CD4-positive, alpha-beta T cell treated with Interferon gamma for 1 hour (primary cell): ENCODE measurements at places on chromosomes 7 and 10.
A peak's percentile ranks its signal among the peaks of the same experiment; 100 is the strongest.

DNA sequence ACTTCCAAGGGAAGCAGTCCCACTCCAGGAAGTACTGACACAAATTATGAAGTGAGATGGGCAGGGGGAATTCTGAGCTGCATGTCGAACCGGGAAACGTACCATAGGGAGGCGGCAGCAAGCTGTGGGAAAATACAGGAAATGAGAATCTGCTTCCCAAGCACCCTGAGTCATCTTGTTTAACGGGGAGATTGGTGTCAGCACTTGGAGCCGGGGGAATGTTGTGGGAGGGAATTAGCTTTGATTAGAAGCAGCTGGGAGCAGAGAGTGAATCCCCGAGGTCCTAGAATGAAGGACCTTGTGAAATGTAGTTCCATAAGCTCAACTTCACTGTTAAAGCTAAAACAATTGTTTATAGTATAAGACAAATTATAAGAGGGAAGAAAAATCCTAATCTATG lies 141.4 kb upstream of the PRKCQ start:
- DNase-seq = no peak

GRCh38 chr10:31315453-31315852 lies 3.6 kb upstream of the ZEB1 start:
- DNase-seq = no peak

DNA sequence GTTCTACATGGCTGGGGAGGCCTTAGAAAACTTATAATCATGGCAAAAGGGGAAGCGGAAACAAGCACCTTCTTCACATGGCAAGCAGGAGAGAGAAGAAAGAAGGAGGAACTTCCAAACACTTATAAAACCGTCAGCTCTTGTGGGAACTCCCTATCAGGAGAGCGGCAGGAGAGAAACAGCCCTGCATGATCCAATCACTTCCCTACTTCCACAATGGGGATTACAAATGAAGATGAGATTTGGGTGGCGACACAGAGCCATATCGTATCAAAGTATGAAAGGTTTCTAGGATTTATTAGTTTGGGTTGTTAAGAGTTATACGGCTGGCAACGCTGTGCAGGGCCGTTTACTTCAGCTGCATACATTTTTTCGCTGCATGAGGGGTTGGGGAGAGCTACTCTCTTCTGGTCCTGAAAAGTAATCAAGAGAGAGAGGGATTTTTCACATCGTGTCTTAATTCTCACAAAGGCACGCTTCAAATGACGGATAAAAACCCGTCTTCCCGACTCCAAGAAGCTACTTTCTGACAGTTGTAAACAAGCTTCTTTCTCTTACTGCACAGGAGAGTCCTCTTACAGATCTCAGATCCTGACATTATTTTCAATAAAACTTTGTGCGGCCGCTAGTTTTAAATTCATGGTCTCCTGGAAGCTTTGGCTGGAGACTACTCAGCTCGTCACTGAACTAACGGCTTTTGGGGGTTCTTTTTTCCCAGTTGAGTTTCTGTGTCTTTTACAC lies 751 bp upstream of the GTPBP10 start:
- no peak for DNase-seq

DNA sequence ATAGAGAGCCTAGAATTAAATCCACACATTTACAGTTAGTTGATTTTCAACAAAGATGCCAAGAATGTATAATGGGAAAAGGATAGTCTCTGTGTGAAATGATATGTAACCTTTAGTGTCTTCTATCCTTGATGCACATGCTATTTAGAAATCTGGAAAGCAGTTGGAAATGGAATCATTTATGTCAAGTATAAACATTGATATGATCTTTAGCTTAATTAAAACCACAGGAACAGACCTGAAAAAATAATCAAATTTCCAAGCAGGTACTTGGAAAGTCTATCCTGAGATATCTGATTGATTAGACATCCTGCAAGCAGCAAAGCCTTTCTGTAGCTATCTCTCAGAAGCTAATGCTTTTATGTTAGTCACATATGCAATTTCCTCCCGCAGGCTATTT lies 24.4 kb upstream of the SRI start:
- DNase-seq = no peak

GRCh38 chr7:34655384-34655783 lies 2.6 kb upstream of the NPSR1 start:
- DNase-seq = no peak

GRCh38 chr10:75195035-75195763 lies 15.4 kb upstream of the VDAC2 start:
- DNase-seq = no peak

DNA sequence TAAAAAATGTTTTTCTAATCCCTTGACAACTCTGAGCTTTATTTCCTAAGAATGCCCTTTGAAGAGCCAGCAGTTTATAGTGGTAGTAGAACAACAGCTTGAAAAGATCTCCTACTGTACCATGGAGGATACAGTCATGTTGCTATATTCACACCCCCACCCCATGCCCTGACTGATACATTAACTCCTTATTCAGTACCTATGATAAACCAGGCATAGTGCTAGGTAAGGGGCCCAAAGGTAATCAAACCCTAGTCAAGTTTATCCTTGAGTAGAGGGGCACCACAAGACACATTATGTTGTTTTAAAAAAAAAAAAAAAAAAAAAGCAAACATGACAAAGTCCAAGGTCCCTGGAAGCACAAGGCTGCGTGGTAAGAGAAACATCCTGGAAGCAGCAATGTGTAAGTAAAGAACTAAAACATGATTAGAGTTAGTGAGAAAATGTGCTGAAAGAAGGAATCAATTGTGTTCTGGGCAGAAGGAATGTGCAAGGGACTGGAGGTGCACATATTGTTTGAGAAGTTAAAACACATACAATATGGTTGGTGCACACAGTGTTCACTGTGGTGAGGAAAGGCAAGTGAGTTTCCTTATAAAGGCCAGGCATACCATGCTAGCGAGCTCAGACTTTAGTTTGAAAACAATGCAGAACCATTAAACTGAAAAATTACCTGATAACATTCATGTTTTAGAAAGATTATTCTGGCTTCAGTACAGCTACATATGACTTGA lies 51.2 kb downstream of the PDE1C start:
- DNase-seq = no peak

DNA sequence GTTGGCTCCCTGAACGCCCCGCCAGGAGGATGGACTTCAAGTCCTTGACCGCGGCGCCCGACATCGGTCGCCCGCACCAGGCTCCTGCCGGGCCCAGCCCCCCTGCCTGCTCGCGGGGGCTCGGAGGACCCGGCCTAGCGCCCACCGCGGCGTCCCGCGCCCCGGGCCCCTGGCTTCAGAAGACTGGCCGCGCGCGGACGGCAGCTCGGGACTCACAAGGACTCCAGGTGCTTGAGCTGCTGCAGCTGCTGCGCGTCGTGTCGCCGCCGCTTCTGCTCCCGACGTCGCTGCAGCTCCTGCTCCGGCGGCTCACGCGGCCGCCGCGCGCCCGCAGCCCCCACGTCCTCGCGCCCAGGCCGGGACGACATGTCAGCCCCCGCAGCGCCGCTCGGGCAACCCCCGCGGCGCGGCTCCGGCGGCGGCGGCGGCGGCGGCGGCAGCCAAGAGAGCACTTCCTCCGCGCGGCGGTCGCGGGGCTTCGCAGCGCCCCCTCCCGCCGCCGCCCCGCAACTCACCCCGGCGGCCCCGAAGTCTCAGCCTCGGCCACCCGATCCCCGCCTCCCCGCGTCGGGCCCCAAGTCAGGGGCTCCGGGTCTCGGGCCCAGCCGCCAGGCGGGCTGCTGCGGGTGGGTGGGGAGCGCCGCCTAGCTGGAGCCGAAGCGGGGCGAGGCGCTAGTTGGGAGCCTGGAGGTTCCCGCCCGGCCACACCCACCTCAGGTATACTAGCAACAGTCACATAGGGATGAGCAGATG lies at the start of gene RP9:
Gene RP9 (minus strand): TSS at position 400 of the 753 bp plus-strand sequence. CDS start 32 bp downstream, at position 368.
- DNase-seq = peak; percentile 78

- DNase-seq = no peak
Observed at GRCh38 chr10:82529062-82529461, 654.1 kb downstream of the NRG3 start.

DNA sequence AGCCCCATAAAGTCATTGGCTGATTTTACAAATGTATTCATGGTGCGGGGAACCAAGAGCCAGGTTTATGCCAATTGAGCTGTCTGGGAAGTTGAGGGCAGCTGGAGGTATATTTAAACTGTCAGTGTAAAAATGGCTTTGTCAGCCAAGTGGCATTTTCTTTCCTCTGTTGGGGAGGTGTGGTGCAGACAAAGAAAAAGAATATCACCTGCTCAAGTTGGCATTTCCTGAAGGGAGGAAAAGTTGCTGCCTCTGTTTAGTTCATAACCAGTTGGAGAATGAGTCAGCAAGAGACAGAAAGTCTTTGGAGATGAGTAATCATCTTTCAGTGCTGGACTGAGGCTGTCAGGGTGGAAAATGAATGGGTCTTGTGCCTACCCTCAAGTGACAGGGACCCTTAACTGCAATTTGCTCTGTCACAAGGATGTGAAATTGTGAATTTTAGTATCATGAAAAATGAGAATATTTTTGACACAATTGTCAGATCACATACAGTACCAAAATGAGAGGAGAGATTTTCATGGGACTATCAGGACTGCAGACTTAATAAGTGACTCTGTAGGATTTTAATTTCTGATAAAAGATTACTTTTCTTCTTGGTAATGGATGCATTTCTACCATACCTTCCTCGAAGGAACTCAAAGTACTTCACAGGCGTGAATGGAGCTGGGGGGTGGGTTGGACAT lies 137.3 kb downstream of the ANLN start:
- DNase-seq = no peak

GRCh38 chr10:97000487-97001182 lies 168.5 kb downstream of the LCOR start:
- DNase-seq = no peak

GRCh38 chr10:25177093-25177753 lies 2.4 kb downstream of the GPR158 start:
- DNase-seq = no peak

GRCh38 chr10:3037182-3037581 lies 30.2 kb upstream of the PFKP start:
- DNase-seq = no peak

DNA sequence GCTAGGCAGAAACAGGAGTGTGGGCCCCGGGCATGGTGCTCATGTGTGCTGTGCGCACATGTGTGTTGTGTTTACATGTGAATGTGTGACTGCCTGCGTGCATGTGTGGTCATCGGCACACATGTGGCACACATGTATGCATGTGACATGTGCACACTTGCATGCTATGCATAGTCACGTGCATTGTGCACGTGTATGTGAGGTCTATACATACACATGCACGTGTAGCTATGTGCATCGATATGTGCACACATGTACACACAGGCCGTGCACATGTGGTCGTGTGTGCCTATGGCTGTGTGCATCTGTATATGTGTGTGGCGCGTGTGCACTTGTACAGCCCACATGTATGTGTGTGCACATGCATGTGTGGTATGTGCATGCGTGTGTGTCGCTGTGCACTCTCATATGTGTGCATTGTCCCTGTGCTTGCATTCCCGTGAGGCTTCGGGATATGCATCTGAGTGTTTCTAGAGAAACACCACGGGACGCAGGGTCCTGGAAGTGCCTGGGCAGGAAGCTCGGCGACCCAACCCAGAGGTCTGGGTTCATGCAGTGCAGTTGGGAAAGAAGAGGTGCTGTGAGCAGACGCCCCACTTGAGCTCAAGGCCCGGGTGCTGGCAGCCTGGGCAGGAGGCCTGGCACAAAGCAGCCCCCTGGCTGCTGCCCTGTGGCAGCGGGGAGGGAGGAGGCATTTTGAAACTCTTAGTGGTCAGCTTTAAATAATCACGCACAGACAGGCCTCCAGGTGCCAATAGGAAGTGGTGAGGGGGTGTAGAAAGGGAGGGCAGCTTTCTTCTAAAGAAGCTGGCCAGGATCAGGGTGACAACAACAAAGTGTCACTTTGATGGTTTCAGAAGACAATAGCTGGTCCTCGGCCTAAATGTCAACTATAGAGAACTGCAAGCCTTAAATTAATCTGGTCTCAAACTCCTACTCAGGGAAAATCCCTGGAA lies 410.0 kb upstream of the MGMT start:
- DNase-seq = no peak
